ENCODE measurements at places on chromosomes 2 and 18.

DNA sequence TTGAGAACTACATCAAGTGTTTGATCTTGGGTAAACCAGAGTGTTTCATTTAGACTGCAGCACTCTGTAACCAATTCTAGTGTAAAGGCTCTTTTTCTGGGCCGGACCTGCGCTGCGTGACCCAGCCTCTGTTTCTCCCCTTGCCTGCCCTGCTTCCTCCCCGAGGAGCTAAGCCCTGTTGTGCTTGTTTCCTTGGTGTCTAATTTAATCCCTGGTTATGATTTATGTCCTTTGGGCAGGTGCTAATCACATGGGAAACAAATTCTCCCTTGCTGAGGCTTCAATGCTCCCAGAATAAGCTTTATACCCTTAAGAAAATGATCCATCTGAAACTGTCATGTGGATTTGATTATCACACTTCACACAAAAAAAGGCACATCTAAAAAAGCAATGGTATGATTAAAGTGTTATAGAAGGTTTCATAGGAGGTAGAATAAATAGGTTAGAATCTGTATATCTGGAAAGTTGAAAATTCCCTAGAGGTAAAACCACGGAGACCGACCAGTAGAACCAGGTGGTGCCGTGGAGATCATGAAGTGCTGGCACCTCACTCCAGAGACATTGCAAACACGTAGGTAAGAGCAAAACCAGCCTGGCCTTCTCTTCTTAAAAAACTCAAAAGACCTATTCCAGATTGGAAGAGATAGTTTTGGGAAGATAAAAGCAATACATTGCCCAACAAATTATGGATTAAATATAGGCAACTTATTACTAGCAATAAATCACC is 31.0 kb upstream of the SLC9A2 start:
- no peak for DNase-seq

- DNase-seq: no peak
These were observed 99.1 kb upstream of the MC4R start for GRCh38 chr18:60471652-60472051.

DNA sequence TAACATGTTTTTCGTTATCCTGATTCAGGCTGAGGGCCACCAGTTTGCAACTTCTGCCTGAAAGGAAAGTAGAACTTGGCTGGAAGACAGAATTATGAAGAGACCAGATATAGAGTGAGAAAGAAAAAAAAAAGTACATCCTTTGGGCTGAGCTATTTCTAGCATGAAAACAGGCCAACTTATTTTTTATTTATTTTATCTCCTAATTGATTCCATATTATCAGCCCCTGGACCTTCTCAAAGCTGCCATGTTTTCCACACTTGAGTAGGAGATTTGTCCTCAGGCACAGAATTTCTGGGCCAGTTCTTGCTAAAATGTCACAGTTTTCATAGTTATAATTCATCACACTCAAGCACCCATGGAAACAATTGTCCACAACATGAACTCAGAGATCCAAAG is 586.8 kb upstream of the CNTNAP5 start:
- no peak for DNase-seq

DNA sequence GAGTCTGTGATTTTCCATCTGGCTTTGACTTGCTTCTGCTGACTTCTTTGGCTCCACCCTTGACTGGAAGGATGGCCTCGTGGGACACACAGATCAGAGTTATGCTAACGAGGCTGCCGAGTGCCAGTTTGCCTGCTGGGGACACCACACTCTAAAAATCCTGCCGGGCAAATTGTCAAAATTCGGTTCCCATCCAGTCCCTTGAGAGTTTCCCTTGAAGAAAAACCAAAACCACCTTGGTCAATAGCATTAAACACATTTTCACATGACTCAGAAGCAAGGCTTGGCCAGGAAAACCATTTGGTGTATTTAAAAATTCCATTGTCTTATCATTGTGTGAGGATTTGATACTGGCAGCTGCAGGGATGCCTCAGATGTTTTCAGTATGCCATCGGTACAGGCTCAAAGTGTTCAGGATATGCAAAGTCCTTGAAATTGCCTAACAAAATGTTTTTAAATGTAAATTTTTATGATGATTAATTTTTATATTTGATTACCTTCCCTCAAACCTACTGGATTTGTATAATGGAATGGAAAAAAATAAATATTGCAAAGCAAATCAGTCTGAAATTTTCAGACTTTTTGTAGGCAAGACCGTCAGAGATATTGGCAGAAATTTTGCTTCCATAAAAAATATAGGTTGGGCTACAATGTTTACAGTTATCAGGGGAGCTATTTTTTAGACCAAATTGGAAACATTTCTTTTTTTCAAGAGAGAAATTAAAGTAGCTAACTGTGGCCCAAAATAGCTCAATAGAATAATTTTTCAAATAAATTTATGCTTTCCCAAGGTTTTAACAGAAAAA is 41.6 kb downstream of the KCNE4 start:
- DNase-seq: no peak

DNA sequence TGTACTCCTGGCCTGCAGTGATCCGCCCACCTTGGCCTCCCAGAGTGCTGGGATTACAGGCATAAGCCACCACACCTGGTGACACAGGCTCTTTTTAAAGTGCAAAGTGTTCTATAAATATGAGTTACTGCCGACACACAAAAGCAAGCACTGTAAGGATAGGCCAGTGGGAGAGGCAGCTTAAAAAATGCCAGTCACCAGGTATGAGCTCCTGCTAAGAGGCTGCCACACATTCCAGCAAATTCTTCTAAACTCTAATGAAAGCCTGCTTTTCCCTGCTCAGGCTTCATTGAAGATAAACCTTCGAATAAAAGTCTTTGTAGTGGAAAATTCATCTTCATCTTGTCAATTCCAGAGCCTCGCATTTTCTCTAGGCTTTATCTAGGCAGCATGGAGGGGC is 203.0 kb upstream of the PID1 start:
- no peak for DNase-seq
